Stimulated activated CD4-positive, alpha-beta T cell treated with anti-CD3 and anti-CD28 coated beads, Interleukin-1b, Interleukin-23, amount 100 ng/mL, for 24 hours (primary cell): ENCODE measurements at places on chromosomes 12 and 14.

DNA sequence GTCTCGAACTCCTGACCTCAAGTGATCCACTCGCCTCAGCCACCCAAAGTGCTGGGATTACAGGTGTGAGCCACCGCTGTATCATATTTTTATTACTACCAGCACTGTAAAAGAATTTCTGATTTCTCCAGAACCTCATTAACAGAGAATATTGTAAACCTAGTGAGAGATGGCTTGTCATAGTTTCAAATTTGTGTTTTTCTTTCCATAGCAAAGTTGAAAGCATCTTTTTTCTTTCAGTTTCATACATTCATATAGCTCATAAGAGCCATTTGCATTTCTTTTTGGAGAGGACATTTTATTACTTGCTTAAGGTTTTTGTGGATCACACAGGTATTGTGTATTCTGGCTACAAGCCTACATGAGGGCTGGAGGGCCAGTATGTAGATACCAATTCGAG, 58.0 kb downstream of the MIS18BP1 start:
- DNase-seq, result no peak

DNA sequence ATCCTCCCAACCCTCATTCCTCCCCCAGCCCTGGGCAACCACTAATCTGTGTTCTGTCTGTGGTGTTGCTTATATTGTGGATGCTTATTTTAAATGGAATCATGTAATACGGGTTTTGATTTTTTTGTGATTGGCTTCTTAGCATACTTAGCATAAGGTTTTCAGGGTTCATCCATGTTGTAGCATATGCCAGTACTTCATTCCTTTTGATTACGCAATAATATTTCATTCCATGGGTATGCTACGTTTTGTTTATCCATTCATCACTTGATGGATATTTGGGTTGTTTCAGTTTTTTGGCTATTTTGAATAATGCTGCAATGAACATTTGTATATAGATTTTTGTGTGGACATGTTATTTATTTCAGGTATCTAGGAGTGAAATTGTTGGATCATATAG, 82.9 kb downstream of the TSPAN9 start:
- no peak for DNase-seq

DNA sequence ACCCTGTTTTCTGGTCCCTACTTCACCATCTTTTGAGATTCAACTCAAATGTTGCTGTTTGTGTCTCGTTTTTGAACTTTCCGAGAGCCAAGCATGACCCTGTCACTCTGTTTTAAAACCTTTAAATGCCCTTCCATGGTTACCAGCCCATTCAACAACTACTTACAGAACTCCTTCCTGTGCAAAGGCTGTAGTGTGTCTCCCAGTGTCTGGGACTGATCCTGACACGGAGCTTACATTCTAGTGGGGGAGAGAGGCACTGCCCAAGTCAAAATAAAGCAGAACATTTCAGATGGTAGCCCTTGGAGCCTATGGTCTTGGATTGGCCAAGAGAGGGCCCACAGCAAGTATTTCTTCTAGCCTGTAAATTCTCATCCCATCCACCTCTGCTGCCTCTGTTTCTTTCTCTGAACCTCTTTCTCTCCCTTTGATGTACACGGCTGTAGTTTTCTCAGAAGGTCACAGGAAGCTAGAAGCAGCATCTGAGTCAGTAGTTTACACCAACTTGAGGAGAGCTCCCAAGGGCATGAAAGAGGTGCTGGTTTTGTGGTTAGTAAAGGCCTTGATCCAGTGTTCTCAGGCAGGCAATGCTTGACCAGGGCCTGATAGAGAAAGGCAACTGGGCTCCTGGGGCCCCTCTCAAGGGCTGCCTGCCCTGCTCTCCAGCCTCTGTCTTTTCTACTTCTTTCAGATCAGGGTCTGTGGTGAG, 42.3 kb upstream of the SLC24A4 start:
- DNase-seq, result no peak

DNA sequence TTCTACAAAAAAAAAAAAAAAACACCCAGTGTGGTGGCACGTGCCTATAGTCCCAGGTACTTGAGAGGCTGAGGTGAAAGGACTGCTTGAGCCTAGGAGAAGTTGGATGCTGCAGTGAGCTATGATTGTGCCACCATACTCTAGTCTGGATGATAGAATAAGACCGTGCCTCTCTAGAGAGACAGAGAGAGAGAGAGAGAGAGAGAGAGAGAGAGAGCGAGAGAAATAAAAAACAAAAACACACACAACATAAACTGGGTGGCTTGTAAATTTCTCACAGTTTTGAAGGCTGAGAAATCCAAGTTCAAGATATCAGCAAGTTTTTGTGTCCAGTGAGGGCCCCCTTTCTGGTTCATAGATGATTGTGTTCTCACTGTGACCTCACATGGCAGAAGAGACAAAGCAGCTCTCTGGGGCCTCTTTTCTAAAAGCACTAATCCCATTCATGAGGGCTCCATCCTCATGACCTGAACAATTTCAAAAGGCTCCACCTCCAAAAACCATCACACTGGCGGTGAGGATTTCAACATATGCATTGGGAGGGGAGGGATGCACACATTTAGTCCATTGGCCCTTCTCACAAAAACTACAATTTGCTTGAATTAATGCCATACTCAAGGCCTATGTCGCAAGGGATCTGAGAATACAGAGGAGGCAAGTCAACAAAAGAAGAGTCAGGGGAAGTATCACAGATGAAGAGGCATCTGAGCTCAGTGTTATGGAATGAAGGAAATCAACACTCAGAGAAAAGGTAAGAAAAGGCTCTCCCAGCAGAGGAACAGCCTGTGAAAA, 94.9 kb downstream of the PPM1H start:
- no peak for DNase-seq

GRCh38 chr12:46461459-46461858, 88.9 kb upstream of the SLC38A2 start:
- no peak for DNase-seq

DNA sequence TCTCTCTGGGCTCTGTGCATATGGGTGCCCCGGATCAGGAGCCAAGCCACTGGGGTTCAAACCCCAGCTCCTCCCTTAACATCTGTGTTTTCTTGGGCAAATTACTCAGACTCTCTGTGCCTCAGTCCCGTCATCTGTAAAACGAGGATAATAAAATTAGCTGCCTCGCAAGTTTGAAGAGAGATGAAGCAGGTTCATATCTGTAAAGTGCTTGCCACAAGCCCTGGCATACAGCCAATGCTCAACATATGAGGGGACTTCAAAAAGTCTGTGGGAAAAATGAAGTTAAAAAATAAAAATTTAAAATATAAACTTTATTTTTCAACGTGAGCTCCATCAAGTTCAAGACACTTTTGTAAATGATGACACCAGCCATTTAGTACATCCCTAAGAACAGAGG, 276.7 kb downstream of the FOXN3 start:
- no peak for DNase-seq

DNA sequence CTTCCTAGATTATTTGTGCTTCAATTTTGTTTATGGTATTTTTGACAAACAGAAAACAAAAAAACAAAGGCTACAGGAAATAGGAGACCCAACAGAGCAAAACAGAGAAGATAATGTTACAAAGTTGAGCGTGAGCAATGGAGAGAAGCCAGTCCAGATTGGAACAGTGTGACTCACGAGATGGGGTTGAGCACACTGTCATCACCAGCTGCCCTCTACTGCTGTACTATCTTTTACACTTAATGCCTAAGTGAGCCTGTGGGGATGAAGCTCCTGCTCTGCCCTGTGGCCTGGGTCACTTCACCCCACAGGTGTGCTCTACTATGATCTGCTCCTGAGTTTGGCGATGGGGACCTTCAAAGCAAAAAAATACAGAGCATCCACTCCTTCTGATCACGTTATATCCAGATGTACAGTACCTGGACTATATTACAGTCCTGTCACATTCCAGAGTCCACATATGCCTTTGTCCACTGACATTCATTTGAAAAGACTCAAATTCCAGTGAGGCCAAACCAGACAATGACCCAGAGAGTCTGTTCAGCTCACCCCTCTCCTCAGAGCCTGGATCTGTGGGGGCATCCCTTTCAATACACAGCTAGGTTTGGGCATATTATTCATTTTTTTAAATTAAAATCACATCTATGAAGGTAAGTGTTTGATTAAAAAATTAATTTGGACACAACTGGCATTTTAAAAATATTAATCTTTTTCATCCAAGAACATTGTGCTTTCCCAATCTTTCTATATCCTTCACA, 4.4 kb downstream of the IPO8 start:
- DNase-seq, result no peak

DNA sequence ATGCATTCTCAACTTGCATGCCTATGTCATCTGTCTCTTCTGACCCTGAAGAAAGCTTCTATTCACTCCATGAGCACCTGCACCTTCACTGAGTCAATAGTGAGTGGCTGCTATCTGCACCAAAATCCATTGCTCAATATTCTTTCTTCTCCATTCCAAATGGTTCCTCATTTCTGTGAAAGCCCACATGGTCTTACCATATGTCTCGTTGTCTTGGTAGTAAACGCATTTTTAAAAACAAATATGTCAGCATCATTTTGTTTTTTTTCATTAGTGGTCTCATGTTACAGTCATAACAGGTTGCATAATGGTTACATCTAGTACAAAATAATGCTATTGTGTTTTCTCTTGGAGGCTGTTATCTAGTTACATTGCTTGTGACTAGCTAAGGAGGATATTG, 106.9 kb upstream of the CPM start:
- DNase-seq, result no peak

DNA sequence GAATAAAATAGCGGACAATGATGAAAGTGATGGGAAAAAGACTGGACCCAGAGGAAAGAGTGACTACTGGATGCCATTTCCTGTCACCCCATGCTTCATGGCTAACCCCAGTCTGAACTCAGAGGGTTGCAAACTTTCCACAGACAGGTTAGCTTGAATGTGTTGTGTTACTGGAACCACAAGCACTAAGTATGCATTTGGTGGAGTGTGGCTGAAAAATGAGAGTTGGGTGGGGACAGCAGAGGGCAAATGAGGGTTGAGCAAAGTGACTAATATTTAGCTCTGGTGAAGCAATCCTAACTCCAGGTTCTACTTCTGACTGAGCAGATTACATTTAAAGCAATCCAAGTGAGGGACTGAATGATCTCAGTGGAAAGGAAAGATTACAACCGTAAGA, 1.6 kb downstream of the SLC16A7 start:
- peak; percentile 40 for DNase-seq

DNA sequence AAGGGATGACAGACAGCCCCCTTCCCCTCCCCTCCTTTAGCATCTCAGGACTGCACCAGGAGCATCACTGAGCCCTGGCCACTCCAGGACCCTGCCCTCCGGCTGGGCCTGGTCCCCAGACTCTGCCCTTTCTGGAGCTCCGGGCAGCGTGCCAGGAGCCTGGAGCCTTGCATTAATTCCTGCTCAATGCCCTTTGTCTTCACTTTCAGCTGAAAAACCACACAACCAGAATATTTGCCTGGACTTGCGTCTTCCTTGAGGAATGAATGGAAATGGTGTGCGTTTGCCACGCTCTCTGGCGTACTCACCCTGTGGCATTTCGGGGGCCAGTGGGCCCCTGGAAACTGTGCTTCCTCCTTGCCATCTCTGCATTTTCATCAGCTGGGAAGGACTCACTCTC, 8.5 kb upstream of the RFLNA start:
- DNase-seq, result no peak

- no peak for DNase-seq
Measured at GRCh38 chr12:6067152-6067916, 57.1 kb downstream of the VWF start.

DNA sequence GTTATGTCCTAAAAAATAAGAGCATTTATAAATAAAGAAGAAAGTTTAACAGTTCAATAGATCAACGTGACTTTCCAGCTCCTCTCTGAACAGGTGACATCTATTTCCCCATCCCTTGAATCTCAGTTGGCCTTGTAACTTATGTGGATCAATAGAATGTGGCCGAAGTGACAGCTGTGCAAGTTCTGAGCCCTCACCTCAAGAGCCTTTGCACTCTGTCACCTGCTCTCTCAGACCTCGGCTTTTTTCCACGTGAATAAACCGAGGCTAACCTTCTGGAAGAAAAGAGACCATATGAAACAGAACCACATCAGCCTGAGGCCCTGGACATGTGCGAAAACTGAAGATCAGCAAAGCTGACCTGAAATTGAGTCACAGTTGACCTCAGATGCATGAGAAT, 253.0 kb downstream of the DAD1 start:
- no peak for DNase-seq

DNA sequence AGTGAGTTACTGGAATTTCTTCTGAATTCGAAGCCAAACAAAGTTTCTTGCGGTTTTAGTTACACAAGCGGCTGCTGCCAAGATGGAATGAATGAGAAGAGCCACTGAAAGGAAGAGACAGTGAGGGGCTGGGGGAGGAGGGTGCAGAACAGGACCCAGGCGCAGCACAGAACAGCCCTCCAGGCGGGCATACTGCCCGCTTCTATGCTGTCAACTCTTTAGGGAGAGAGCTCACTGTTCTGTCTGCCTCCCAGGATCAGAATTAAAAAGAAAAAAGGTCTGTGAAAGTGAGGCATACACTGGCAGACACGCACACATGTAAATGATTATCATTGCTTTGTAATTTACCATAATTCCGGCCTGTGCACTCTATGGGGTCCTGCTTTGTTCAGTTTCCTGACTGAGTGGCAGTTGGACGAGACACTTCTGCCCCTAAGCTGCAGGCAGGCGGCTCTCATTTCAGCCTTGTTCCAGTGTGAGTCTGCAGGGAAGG, 231.6 kb downstream of the CACNA1C start:
- no peak for DNase-seq

DNA sequence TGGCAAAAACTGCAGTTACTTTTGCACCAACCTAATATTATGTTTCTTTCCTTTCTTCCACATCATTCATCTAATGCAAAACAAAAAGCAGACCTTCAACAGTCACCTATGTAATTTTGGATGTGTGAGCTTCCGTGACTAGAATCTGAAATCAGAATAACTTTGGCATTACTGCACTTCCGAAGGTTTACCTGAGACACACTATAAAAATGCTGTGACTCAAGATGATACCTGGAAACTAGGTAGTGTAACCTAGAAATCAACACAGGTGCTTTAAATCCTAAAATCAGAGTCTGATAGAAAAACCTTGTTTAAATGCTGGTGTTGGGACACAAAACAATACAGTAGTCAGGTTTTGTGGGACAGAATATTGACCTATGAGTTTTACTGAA, 2.2 kb downstream of the BTBD7 start:
- no peak for DNase-seq

DNA sequence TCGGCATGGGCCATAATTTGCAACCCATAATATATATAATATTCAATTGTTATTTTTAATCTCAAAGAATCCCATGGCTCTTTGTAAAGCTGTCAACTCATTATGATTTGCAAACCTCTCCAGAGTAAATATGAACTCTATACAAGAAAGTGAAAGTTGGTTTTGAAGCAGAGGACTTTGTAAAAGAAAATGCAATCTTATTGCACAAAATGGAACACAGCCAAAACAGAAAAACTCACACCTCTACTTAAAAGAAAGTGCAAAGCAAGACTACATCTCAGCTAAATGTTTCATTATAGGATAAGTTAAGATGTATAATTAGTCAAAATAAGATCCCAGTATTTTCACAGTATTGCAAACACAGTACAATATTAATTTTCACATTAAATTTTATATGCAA, 111.2 kb upstream of the FLRT2 start:
- no peak for DNase-seq
